Kidney epithelial cell (primary cell): ENCODE measurements at places on chromosomes 12 and 14.

DNA sequence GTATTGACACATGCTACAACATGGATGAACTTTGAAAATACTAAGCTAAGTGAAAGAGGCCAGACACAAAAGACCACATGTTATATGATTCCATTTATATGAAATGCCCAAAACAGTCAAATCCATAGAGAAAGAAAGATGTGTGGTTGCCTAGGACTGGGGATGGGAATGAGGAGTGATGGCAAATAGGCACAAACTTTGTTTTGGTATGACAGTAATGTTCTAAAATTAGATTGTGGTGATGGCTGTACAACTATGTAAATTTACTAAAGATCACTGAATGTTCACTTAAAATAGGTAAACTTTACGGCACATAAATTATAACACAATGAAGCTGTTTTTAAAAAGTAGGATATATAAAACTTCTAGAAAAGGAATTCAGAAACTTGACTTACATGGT is 41.7 kb downstream of the PPP1R13B start:
- DNase-seq, result no peak

GRCh38 chr12:121537814-121538698 is 42.8 kb downstream of the KDM2B start:
- DNase-seq, result no peak

DNA sequence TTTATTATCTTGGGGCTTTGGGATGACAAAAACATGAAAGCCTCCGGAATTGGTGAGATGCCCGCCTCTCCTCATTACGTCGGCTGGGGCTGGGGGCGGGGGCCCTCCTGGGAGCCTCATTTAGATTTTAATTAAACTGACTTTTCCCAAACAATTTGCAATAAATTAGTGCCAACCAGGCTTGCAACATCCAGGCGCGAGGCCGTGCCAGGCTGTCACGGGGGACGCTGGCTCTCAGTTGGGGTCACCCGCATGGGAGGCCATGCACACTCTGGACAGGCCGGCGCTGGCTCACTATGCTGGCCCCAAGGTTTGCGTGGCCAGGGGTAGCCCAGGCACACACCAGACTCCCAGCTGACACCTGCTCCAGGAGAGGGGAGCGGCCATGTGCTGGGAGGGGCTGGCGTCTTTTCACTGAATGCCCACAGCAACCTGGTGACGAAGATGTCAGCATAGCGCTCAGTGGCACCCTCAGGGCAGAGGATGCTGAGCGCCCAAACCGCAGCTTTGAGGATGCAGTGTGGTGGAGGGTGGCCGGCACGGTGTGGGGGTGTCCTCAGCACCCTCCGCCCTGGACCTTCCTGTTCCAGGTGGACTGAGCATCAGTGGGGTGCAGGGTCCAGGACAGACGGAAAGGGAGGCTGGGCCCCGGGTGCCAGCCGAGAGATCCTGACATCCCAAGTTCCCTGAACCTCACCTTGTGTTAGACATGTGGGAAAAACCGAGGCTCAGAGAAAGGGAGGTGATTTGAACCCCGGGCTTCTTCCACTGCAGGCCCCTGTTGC is 190.8 kb upstream of the C14orf180 start:
- DNase-seq, result no peak

- no peak for DNase-seq
Measured at GRCh38 chr12:57836442-57837375, 9.8 kb downstream of the CTDSP2 start.

- DNase-seq, result no peak
Measured at GRCh38 chr14:81691931-81692330, 158.3 kb upstream of the SEL1L start.

GRCh38 chr12:65986047-65986446 is 144.5 kb downstream of the LLPH start:
- no peak for DNase-seq

- no peak for DNase-seq
Measured at GRCh38 chr12:58967561-58967960, 47.3 kb upstream of the LRIG3 start.

DNA sequence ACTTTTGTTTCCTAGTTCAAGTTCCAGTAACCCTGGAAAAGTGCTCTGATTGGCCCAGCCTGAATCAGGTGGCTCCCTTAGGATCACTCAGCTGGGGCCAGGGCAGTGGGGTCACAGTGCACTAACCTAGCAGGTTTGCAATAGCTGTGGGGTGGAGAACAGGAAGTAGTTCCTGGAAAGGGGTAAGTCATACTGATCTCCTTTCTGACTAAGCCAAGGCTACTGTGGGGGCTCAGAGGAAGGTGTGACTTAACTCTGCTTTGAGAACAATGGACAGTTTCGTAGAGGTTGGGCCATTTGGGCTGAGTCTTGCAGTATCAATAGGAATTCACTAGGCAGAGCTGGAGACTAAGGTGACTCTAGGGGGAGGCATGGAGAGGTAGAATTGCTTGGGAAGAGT is 89.4 kb downstream of the KIF26A start:
- DNase-seq, result no peak

DNA sequence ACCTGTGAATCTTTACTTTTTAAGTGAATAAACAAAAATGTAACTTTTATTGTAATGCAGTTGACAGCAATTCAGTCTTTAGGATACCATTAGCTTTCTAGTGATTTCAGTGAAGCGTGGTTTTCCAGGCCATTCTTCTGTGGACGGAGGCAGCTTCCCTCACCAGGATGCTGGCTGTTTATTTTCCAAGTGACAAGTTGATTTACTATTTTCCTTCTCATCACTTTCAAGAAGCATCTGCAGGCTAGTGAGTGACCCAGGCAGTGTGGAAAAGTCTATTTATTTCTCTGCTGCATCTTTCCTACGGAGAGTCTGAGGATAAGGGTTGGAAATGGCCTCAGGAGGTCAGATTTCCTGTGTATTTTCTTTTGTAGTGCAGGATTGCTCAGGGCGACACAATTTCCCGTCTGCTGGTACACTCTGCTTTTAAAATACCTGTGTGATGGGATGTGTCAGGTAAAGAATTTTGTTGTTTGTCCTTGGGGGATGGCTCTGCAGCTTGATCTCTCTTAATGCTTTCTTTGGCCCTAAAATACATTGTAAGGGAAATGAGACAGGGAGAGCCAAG is 467.8 kb downstream of the NRXN3 start:
- no peak for DNase-seq

DNA sequence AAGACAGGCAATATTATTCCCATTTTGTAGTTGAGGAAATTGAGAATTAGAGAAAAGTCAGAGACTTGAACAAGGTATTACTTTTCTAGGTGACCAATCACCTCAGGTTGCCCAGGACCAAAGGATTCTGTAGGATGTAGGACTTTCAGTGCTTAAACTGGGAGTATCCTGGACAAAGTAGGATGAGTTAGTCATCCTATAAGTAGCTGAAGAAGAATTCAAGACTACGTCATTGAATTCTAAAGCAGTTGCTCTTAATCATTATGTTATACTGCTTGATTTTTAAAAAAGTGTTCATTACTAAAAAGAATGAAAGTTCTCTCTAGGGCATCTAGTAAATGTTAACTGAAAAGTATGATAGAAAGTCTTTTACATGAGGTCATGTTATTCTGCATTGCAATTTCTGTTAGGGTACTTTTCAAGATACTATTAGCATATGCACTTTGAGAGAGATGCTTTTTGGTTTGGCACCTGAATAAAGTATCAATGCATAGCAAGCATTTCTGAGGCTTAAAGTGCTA is 101.7 kb downstream of the RTN1 start:
- DNase-seq, result no peak

DNA sequence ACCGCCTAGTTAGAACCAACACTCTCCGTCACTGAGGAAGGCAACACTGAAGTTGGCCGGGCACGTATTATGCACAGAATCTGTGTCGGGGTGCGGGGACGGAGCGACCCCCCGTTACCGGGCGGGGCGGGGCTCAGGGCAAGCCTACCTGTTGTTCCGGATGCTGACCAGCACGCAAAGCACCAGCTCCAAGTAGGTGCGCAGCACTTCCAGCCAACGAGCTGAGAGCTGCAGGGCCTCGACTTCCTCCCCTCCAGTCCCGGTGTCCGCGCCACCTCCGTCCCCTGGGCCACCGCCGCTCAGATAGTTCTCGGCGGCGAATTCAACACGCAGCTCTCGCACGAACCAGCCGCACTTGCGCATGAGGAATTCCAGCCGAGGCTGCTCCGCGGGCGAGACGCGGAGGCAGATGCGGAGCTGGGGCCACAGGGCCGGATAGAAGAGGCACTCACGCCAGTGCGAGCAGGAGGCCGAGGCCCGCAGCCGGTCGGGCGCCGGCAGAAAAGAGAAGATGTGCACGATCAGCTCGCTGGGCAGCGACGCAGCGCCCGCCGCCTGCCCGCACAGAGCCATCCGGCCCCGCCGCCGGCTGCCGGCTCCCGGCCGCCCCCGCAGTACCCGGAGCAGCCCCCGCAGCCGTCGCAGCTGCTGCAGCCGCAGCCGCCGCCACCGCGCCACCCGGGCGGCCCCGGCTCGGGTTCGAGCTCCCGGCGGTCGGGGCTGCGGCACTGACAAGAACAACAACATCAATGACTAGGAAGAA is 636 bp downstream of the FBXO33 start:
- no peak for DNase-seq

- DNase-seq, result no peak
Measured at GRCh38 chr14:64801800-64802199, 77.9 kb downstream of the SPTB start.

GRCh38 chr12:2151391-2151790 is 98.6 kb downstream of the CACNA1C start:
- no peak for DNase-seq

- peak; percentile 5 for DNase-seq
Measured at GRCh38 chr12:86914721-86915120, 658.5 kb upstream of the MGAT4C start.

- no peak for DNase-seq
Measured at GRCh38 chr12:7434670-7435069, 9.3 kb downstream of the CD163L1 start.

GRCh38 chr14:50082784-50083466 is 33.4 kb downstream of the VCPKMT start:
- DNase-seq, result no peak

DNA sequence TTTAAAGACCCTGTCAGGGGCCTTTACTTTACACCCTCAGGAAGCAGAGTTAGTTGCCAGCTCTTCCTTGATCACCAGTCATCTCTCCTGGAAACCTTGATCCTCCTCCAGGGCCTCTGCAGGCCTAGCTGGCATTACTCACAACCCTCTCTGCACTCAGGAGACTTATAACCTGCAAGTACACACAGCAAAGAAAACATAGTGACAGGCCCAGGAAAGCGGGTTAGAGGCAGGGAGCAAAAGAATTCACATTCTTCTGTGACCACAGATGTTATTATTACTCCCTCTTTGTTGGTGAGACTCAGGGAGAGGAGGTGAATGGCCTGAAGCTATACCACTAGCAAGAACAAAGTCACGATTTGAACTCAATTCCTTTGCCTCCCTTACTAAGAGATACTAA is 87.4 kb downstream of the OR11H12 start:
- no peak for DNase-seq

- DNase-seq, result no peak
Measured at GRCh38 chr12:318759-319515, 56.3 kb upstream of the SLC6A13 start.

GRCh38 chr12:63982604-63983295 is 138.2 kb downstream of the SRGAP1 start:
- DNase-seq, result no peak

GRCh38 chr14:68736471-68736871 is 56.4 kb downstream of the ZFP36L1 start:
- no peak for DNase-seq

GRCh38 chr14:103140316-103141109 is 17.3 kb downstream of the TNFAIP2 start:
- peak; percentile 86 for DNase-seq

DNA sequence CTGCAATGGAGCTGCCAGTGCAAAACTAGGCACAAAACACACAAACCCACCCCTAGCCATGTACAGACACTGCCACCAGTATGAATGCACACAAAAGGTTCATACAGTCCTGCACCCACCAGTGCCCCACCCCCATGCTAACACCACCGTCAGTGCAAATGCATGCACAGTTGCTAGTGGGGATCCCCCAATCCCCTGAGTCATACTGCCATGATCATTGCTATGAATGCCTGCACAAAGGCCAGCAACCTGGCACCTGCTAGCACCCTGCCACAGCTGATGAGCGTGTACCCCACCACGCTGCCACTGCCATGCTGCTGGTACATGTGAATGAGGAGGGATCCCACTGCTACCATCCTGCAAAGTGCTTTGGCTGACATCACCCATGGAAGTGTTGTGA is 23.9 kb downstream of the PZP start:
- DNase-seq, result no peak

- DNase-seq, result no peak
Measured at GRCh38 chr12:45050751-45051571, at the start of gene DBX2. DBX2 (minus strand) TSS chr12:45051099; CDS start chr12:45050927, 172 bp downstream.

DNA sequence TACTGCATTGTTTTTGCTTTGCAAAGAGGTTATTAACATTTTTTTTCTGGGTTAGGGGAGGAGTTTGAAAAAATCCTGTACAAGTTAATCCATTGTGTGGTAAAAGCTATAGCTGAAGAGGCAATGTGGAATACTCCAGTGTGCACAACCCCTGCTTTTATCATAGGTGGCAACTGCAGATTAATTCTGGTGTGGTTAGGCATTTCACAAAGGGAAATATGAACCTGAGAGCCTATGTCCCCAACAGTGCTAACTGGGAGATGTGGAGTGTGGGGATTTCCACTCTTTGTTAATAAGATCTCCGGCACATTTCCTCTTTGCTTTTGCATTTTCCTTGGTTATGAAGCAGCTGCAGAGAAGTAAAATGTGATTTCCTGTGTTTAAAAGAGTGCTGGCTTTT is 33.6 kb downstream of the PRORP start:
- DNase-seq, result no peak

DNA sequence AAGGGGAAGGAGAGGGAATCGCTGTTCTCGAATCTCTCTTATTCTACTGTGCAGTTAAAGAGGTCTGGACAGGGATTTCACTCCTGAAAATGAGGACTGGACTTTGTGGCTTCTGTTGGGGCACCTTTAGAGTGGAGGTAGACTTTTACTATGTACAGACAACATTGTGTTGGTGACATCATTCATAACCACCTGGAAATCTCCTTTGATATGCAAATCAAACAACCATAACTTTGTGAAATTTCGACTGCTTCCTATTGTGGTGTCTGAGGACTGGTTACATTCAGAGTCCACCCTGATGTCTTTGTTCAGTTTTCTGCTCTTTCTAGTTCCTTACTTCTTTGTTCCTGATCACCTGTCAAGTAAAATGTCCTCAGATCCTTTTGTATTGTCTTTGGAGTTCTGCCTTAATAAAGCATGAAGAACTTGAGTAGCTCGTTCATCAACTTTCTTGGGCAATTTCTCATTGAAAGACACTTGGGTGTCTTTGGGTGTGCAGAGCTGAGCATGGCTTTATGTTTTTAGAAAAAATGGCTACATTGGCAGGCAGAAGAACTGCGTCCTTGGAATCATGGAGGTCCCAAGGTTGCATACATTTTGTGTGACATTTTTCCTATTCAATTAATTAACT is 29.8 kb downstream of the LRRK2 start:
- DNase-seq, result no peak

GRCh38 chr14:24418492-24418873 is 11.0 kb downstream of the CBLN3 start:
- DNase-seq, result no peak

DNA sequence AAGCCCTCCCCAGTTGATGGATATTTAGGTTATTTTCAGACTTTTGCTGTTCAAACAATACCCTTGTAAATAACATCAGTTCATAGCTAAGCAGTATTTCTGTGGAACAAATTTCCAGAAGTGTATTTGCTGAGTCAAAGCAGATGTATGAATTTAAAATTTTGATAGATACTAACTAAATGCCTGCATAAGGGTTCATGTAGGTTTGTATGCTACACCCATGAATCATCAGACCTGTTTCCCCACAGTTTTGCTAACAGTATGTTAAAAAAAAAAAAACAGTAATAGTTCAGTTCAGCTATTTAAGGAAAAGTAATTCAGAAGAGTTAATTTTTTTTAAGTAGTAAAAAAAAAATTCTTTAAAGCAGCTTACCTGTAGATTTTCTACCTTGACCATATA is 236.1 kb upstream of the DIO2 start:
- DNase-seq, result no peak
